Cardiac fibroblast (primary cell): ENCODE measurements at places on chromosomes 1 and 21.

- peak; percentile 64 for DNase-seq
Measured at GRCh38 chr1:147627435-147628110, 42.8 kb downstream of the ACP6 start.

DNA sequence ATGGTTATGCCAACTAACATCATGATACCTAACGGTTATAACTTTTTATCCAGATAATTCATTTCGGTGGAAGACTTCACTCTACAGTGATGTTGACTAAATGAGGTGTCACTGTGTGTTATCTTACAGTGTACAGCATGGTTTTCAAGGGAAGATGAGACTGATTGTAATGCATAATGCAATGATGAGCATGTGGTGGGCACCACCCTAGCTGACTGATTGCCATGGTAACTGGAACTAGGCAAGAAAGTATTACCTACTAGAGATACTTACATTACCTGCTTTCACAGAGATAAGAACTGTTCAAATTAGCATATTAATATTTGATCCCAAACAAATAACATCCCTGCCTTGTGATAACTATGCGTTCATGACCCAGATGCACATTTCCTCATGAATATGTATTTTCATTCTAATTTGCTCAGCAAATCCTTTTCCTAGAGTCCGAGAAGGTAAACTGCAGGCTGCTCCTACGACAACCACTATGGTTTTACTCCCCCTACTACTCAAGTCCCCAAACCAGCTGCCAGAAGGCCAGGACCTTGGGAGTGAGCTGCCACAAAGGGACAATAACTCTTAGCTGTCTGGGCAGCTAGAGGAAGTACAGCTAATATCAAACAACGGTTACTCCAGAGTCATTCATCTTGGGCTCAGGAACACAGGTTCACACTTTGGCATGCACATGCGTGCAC, 29.2 kb downstream of the TRABD2B start:
- DNase-seq, result no peak

DNA sequence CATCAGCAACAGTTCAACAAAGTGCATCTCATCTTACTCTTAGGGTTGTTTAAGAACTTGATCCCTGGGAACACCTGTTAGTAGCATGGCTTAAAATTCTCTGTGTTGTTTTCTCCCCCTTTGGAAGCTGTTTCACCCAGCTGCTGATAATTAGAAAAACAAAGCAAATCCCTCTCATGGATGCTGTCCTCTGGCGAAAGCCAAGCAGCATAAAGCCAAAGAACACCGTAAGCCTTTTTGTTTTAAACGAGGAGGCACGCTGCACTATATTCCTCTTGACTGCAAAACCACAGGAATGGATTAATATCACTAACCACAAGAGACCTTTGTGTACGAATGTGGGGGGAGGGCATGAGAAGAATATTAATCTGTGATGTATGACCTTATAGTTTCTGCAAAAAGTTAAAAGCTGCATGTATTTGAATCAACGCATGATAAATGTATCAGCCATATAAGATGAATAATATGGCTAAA, 923.2 kb downstream of the LTN1 start:
- DNase-seq, result peak; percentile 93

DNA sequence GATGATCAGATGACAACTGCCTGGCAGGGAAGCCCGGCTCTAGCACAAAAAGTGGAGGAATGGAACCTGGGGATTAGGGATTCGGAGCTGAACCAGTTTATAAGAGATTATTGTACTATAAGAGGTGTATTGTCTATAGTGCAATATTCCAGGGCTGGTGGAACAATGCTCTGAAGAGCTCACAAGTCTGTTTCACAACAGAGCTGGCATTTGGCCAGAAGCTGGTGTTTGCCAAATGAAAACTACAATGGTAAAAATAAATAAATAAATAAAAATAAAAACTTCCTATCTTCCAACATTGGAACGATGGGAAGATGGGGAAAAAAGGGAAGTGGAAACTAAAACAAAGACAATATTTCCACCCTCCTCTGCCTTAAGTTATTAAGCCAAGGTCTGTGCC, 73.5 kb downstream of the CHODL start:
- DNase-seq, result no peak

- DNase-seq, result peak; percentile 72
Measured at GRCh38 chr21:25708467-25709065, 26.1 kb downstream of the ATP5PF start.

GRCh38 chr1:174116042-174116441, 43.3 kb upstream of the RABGAP1L start:
- peak; percentile 57 for DNase-seq

- DNase-seq, result no peak
Measured at GRCh38 chr1:113197719-113198330, 124.8 kb downstream of the LRIG2 start.

- DNase-seq, result peak; percentile 85
Measured at GRCh38 chr1:154483941-154484803, 17.8 kb upstream of the TDRD10 start.

DNA sequence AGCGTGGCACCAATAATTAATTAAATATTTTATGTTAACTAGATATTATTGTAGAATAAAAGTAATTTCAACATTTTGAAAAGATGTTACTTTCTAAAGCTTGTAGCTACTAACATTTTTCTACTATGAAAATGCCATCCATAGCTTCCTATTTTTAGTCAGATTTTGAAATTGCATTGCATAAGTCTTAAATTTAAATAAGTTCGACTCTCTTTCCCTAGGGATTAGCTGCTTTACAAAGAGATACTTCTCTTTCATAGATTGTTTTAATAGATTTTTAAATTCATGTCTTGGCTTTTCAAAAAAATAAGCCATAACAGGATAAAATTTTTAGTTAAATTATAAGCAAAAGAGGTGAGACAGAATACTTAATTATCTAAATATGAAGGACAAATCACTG, 1279.6 kb downstream of the KCNT2 start:
- no peak for DNase-seq

GRCh38 chr1:70436622-70437251, 25.7 kb downstream of the CTH start:
- DNase-seq, result peak; percentile 33

DNA sequence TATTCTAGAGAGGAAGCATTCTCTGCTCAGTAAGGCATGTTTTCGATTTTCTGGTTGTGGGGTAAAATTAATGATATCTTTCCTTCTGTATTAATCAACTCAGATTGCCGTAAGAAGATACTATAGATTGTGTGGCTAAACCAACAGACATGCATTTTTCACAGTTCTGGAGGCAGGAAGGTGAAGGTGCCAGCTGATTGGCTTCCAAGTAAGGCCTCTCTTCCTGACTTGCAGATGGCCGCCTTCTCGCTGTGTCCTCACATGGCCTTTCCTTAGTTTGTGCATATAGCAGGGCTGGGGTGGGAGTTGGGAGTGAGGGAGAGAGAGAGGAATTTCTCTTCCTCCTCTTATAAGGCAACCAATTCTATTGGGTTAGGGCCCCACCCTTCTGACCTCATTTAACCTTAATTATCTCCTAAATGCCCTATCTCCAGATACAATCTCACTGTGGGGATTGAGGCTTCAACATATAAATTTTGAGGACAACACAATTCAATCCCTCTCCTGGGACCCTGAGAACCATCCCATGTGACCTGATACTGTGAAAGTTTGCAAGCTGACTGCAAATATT, 52.3 kb upstream of the MRPS6 start:
- DNase-seq, result no peak

GRCh38 chr1:24283326-24284155, 35.6 kb upstream of the GRHL3 start:
- DNase-seq, result peak; percentile 68

DNA sequence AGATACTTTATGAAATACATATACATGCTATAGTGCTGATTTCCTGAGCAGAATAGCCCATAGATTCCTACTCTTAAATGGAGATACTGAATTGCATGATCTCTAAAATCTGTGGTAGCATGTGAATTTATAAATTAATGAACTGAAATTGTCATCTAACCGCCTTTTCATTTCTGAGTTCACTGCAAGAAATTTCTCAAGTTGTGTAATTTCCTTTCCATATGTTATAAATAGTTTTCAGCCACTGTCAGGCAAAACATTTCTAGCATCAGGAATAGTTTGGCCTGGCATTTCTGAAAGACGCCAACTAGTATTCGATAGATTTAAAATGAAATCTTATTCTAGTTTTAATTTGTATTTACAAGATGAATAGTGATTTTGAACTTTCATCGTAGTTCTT, 310.1 kb downstream of the USH2A start:
- no peak for DNase-seq

DNA sequence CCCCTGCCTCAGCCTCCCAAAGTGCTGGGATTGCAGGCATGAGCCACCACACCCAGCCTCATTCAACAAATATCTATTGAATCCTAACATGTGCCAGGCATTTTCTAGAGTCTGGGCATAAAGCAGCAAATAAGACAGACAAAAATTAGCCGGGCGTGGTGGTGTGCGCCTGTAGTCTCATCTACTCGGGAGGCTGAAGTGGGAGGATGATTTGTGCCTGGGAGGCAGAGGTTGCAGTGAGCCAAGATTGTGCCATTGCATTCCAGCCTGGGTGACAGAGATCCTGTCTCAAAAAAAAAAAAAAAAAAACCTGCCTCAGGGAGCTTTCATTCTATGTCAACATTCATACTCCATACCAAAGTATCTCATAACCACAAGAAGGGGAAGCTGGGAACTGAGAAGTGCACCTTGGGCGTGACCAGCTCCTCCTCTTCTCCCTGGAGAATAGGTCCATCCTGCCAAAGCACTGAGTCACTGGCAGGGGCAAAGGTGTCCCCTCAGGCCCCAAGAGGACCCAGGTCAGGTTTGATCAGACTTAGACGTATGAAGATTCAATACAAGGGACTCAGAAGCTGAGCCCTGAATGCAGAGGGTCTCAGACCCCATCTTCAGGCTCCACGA, 36.8 kb upstream of the PPP1R15B start:
- peak; percentile 15 for DNase-seq

DNA sequence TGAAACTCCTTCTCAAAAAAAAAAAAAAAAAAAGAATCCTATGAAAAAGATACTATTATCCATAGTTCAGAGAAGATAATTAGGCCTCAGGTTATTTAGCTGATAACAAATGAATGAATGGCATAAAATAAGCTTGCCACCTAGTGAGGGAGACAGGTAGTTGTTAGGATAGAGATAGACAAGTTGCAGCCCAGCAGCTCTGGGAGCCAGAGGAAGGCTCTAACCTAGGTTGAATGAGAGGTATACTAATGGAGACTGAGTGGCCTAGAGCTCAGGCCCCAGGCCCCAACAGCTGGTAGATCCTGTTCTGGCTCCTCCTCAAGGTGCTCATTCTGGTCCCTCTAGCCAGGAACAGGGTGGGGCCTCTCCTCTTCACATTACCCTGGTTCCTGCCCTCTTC, 20.6 kb upstream of the RSPO1 start:
- DNase-seq, result no peak

DNA sequence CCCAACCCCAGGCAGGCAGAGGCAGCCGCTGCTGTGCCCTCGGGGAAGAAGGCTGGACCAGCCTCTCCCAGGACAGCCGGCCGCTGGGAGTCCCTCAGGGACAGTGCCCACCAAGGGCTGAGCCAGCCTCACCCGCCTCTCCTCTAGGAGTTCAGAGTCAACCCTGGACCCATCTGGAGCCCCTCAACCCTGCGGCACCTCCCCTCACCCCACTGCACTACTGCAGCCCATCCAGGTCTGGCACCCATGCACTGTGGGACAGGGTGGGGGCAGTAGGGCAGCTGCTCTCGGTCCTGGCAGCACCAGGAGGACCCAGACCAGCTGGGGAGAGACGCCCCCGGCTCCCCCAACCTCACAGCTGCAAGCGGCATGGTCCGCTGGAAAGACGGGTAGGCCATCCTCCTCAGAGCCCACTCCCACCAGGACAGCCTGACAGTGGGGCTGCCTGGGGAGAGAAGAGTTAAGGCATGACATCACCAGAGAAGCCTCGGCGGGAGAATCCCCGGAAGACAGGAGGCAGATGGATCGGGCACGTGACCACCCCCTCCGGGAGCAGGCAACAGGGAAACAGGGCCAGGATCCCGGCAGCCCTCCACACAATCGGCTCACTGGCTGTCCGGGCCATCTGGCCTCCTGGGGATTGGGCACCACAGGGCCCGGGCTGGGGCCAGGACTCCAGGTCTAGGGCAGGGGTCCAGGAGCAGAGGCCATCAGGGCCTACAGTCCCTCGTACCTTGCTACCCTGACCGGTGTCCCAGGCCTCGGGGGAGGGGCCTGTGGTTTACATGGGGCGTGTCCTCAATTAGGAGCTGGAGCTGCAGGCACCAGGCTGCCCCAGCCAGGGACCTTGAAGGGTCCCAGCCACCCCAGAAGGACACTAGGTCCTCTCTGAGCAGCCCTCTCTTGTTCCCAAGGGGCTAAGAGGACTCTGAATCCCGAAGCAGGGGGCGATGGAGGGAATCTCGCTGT, 3.1 kb downstream of the ACAP3 start:
- peak; percentile 73 for DNase-seq

DNA sequence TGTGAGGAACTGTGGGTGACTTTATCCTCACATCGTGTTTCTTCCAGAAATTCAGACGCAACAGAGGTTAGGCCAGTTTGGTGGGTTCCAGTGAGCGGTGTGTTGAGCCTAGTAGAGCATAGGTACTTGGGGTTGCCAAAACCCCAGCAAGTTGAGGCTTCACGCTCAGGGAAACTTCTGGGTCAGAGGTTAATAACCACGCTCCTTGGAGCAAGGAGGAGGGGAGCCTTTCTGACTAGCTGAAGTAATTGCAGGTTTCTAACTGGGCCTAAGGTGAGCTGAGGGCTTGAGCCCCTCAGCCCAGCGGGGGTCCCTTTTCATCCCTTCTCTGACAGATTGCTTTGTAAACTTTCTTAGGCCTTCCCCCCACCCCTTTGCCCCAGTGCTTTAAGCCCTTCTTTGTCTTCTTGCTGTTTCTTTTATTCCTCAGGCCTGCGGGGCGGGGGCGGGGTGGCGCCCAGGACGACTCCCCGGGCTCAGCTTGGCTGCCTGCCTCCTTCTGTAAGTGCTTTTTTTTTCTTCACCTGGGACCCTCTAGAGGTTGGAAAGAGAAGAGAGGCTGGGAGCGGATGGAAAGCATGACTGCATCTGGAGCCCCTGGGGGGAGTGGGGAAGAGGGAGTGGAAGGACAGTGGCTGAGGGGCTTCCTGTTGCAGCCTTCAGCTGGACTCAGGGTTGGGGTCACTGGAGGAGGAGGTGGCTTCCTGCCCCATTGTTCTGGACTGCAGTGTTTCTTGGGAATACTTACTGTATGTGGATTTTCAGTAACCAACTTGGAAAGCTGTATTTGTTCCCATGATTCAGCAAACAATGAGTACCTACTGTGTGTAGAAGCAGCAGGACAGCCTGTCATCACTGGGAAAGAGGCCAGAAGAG, 1.3 kb upstream of the ZNF436 start:
- DNase-seq, result peak; percentile 61

DNA sequence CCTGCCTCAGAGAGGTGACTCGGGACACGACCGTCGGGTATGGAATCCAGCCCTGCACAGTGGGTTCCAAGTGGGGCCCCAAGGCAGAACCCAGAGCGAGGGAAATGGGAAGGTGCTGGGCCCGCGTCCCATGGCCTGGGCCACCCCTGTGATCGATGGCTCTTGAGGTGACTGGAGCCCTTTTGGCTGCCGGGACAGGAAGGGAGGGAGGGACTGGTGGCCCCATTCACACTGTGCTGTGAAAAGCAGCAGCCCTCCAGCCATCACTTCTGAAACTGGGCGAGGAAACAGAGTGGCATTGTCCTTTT, 110.4 kb upstream of the IFFO2 start:
- DNase-seq, result no peak

- DNase-seq, result peak; percentile 87
Measured at GRCh38 chr1:243924188-243924587, 74.1 kb upstream of the AKT3 start.

- DNase-seq, result no peak
Measured at GRCh38 chr1:11979028-11979850, 1.0 kb upstream of the MFN2 start.
